ENCODE measurements at places on chromosomes 7 and 10. TPM values are rescaled to one million over a fixed set of nuclear protein-coding genes. Genes with fewer than 3 reads are reported as not detected.
A peak's percentile ranks its signal among the peaks of the same experiment; 100 is the strongest.

Gene FZD8
- 7.6 TPM for polyA plus RNA-seq

Gene IFIT2
- 0.25 TPM for polyA plus RNA-seq

Gene NPC1L1
- not detected for polyA plus RNA-seq

Gene C7orf57
- not detected for polyA plus RNA-seq

GRCh38 chr7:13751766-13752165, 237.7 kb downstream of the ETV1 start:
- H3K27me3 ChIP-seq: no peaks in the 10 kb centered on the region
- H3K36me3 ChIP-seq: no peaks in the 10 kb centered on the region
- no peak overlapping the region for H3K27ac ChIP-seq
- H3K4me3 ChIP-seq: no peak overlapping the region
- no peak for DNase-seq
- no peaks in the 10 kb centered on the region for H3K4me1 ChIP-seq

- no peaks in the 10 kb centered on the region for H3K4me1 ChIP-seq
- H3K27ac ChIP-seq: no peak overlapping the region
- no peaks in the 10 kb centered on the region for H3K27me3 ChIP-seq
- no peak for DNase-seq
- no peak overlapping the region for H3K4me3 ChIP-seq
Measured at GRCh38 chr10:59654007-59654406, 55.6 kb downstream of the SLC16A9 start.

DNA sequence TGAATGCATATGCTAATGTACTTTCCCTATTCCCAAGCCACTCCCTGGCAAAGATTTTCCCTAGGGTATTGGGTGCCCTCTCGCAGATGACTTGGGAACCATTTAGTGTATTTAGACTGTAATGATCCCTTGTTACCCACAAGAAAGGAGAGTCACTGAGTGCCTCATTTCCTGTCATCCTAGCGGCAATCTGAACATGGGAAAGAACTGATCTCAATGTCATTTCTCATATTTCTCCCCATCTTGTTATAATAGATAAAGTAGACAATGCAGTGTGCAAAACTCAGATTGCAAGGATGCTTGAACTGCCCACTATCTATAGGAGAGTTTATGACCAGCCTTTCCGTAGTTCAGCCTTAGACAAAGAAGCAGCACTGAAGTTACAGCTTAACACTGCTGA, 123.3 kb downstream of the MICU1 start:
- peaks cover 21% of the 10 kb centered on the region for H3K4me1 ChIP-seq
- H3K4me3 ChIP-seq: no peak overlapping the region
- no peak for DNase-seq
- H3K27me3 ChIP-seq: no peaks in the 10 kb centered on the region

GRCh38 chr7:106868364-106868763, 3.3 kb downstream of the PIK3CG start:
- no peaks in the 10 kb centered on the region for H3K27me3 ChIP-seq
- no peak overlapping the region for H3K27ac ChIP-seq
- peaks cover 5% of the 10 kb centered on the region for H3K4me1 ChIP-seq

DNA sequence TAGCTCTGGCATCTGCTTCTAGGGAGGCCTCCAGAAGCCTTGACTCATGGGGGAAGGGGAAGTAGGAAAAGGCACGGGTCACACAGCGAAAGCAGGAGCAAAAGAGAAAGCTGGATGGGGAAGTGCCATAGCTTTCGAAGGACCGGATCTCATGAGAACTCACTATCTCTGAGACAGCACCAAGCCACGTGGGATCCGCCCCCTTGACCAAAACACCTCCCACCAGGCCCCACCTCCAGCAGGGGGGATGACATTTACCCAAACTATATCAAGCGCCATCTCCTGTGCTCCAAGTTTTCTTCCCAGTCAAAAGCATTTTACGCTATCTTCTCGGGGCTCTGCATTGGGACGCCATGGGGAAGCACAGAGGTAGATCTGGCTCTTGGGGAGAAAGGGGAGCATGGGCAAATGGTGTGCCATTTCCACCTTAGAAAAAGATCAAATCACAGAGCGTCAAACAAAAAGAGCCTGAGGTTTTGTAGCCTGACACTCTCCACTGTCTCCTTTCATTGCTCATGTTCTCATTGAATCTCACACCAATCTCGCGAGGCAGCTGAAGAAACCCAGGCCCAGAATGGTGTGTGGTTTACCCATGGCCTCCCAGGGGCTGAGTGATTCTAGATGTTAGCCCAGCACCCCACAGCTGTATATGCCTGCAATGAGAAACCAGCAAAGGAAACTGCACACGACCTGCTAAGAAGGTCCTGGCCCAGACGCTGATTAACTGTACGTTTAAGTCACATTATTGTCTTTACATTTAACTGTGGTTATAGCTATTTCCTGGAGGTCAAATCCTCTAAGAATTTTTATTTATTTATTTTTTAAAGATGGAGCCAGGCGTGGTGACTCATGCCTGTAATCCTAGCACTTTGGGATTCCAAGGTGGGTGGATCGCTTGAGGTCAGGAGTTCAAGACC, 8.1 kb upstream of the OLAH start:
- H3K4me3 ChIP-seq: no peak overlapping the region
- no peaks in the 10 kb centered on the region for H3K4me1 ChIP-seq
- H3K27ac ChIP-seq: no peak overlapping the region
- no peaks in the 10 kb centered on the region for H3K27me3 ChIP-seq
- peak; percentile 54 for DNase-seq

- no peaks in the 10 kb centered on the region for H3K27me3 ChIP-seq
- peak; percentile 94 for DNase-seq
- no peaks in the 10 kb centered on the region for H3K36me3 ChIP-seq
- H3K4me1 ChIP-seq: peaks cover 9% of the 10 kb centered on the region
Measured at GRCh38 chr10:28663576-28664368, 13.5 kb upstream of the BAMBI start.

GRCh38 chr10:51422311-51423120, 276.9 kb downstream of the CSTF2T start:
- H3K27me3 ChIP-seq: no peaks in the 10 kb centered on the region
- H3K4me1 ChIP-seq: peaks cover 8% of the 10 kb centered on the region
- DNase-seq: peak; percentile 61

GRCh38 chr10:8045726-8046494, 8.6 kb upstream of the GATA3 start:
- no peak overlapping the region for H3K27ac ChIP-seq
- DNase-seq: no peak
- peaks cover 100% of the 10 kb centered on the region for H3K27me3 ChIP-seq
- H3K4me1 ChIP-seq: no peaks in the 10 kb centered on the region

- DNase-seq: peak; percentile 49
- no peak overlapping the region for H3K27ac ChIP-seq
- no peaks in the 10 kb centered on the region for H3K27me3 ChIP-seq
Measured at GRCh38 chr7:151607464-151607867, 87.8 kb upstream of the RHEB start.
